ENCODE measurements at places on chromosomes 12 and 14.

DNA sequence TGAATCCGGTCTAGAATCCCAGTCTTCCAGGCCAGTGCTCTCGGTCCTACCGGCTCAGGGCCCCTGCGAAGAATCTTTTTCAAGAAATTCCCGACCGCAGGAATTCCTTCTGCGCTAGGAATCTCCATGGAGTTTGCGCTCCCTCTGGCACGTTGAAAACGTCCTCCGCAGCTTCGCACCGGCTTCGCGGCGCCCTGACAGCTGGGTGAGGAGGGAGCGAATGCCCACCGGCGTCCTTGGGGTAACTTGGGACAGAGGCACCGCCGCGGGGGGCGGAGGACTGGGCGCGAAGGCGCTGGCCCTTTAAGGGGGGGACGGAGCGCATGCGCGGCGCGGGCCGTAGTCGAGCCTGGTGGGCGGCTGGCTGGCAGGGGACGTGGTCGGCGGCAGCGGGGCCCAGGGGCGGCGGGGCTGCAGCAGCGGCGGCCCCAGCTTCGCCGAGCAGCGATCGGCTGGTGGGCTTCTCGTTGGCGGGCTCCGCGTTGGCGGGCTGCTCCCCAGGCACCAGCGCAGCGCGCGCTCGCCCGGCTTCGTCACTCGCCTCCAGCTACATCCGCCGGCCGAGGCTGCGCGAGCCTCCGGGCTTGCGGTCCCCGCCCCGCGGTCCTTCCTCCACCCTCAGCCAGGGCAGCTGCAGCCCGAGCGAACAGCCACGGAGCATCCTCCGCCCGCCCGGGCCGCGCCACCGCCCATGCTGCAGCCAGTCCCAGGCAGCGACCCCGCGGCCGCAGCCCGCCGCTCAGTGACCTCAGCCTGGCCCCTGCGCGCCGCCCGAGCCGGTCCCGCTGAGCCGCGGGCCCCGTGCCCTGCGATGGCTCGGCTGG, at the start of gene VASH1:
TSS of gene VASH1 (plus strand) at position 333 of the 824 bp plus-strand sequence. CDS start 1,354 bp downstream, outside the sequence.
- peak; percentile 33 for DNase-seq

DNA sequence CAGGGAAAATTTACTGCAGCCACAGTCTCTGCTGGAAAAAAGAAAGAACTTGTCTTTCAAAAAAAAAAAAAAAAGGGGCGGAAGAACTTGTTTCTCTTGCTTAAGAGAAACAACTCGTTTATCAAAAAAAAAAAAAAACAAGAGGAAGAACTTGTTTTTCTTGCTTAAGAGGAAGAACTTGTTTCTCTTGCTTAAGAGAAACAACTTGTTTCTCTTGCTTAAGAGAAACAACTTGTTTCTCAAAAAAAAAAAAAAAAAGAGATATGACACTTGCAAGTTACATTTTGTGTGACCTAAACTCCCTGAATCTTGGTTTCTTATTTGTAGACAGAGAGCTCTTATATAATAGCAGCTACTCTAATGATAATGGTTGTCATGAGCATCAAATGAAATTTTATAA, 44.7 kb upstream of the USP15 start:
- DNase-seq, result no peak

DNA sequence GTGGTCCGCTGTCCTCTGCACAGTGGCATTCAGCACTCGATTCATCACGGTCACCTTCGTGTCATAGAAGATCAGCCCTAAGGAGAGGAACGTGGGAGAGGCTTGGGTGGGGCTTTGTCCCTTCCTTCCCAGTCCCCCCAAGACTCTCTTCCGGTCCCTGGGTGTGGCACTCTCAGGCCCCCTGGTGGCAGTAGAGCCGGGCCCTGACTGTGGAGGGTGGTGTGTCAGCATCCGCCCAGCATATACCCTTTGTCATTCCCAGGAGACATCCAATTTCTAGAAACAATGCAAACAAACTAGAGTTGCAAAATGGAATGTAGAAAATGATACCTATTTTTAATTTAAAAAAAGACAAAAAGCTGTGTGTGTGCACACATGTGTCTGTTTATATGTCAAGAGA, 45.0 kb downstream of the TRAFD1 start:
- DNase-seq, result no peak

DNA sequence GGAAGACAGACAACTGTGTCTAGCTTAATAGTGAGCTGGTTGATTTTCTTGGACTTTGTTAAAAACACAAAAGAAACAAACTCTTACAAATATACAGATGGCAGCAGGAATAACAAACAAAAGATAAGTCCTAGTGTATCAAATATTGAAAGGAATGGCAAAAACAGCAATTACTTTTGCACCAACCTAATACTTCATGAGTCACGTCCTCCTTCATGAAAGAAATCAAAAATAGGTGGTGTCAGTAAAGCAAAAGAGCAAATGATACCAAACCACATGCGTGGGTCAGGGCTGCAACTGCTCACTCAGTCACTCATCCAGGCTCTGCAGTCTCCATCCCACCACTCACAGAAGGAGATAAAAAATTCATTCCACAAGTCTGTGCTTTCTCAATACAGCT, 11.8 kb downstream of the ATG14 start:
- DNase-seq, result no peak

DNA sequence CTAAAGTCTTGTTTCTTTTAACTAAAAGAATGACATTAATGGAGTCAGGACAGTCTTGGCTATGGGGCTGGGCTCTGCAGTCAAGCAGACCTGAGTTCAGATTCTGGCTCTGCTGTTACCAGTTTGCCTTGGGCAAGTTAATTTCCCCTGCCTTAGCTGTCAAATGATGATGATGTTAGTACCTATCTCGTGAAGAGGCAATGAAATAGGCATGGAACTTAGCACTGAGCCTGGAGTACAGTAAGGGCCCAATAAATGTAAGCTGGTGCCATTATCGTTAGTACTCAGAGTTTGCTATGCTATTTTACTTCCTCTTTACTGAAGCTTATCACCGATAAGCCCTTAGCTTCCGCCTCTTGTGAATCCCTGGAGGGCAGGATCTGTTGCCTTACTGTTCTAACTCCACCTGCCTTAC, 8.5 kb downstream of the FBXW8 start:
- DNase-seq, result no peak

DNA sequence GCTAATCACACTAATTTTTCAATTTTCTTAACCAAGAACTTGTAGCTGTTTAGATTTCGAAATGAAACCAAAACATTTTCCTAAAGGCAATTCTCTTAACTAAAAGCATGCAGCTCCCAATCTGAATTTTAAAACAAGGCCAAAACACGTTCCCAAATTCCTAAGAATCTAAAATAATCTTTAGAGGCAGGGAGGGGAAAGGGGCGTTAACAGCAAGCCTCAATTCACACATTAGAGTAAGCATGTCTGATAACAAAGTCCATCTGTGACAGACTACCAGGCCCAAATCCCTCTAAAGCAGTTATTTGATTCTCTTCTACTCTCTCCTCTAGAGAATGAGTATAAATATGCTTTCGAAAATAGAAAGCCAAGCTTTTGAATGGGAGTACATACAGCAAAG, 754 bp downstream of the ATG14 start:
- no peak for DNase-seq

GRCh38 chr12:22677781-22678574, 53.0 kb downstream of the ETNK1 start:
- no peak for DNase-seq

DNA sequence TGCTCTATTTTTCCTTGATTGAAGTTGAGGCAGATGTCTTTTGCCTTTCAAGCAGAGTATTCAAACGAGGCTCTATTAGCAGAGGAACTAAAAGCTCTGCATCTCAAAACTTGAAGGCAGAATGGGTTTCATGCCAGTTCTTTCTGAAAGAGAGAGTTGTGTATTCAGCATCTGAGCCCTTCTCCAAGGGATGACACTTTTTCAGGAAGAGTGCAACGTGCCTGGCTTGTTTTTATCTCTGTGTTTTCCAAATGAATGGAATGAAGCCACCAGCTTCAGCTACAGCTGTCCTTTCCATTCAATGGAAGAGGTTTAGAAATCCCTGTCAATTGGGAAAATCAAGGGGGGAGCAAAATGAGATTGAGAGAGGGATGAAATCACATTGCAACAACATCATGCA, 14.6 kb downstream of the BEST3 start:
- DNase-seq, result no peak

- no peak for DNase-seq
Measured at GRCh38 chr14:68824517-68825347, 31.9 kb upstream of the ZFP36L1 start.

- no peak for DNase-seq
Measured at GRCh38 chr14:64508215-64508776, 3.7 kb downstream of the ZBTB1 start.

DNA sequence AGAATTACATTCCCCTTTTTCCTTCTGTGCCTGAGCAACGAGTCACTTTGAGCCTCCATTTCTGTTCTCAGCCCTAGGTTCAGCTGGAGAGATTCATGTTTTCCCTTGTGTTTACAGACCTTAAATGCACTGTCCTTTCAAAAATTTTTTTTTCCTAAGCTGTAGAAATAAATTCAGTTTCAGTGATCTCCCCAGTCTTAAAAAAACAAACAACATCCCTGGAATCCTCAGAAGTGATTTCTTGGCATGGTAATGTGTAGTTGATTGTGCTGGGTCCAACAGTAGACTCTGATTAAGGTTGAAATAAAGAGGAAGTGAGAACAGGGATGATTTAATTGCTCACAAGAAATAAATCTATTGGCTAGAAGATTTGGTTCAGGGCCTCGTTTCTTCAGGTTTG, 89.3 kb downstream of the NTN4 start:
- no peak for DNase-seq

DNA sequence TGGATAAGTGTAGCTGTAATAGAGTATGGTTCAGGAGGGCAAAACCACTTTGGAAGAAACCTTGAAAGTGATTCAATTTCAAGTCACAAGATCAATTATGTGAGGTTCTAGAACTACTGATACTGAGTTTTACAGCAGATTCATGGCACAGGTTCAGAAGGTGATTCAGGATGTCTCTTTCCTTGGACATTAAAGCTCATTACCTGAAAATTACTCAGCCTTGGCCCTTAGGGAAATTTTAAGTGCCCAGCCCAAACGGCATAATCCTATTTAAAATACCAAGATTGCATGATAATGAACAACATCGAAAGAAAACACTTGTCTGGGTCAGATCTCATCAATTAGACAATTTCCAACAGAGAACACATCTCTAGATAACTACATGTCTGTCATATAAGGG, 70.2 kb upstream of the SLC38A2 start:
- no peak for DNase-seq

DNA sequence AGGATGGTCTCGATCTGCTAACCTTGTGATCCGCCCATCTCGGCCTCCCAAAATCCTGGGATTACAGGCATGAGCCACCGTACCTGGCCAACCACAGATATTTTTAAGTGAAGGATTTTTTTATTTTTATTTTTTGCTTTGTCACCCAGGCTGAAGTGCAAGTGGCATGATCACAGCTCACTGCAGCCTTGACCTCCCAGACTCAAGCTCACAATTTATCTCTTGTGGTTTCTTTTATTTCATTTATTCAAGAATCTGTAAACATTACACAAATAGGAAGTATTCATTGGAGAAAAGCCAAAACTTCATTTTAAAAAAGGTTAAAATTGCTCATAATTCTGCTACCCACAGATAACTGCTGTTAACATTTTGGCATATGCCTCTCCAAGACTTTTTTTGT, 13.3 kb downstream of the MOAP1 start:
- no peak for DNase-seq

GRCh38 chr14:26589925-26590324, 7.9 kb downstream of the NOVA1 start:
- DNase-seq, result no peak

- no peak for DNase-seq
Measured at GRCh38 chr12:96014943-96015599, 18.9 kb upstream of the HAL start.

DNA sequence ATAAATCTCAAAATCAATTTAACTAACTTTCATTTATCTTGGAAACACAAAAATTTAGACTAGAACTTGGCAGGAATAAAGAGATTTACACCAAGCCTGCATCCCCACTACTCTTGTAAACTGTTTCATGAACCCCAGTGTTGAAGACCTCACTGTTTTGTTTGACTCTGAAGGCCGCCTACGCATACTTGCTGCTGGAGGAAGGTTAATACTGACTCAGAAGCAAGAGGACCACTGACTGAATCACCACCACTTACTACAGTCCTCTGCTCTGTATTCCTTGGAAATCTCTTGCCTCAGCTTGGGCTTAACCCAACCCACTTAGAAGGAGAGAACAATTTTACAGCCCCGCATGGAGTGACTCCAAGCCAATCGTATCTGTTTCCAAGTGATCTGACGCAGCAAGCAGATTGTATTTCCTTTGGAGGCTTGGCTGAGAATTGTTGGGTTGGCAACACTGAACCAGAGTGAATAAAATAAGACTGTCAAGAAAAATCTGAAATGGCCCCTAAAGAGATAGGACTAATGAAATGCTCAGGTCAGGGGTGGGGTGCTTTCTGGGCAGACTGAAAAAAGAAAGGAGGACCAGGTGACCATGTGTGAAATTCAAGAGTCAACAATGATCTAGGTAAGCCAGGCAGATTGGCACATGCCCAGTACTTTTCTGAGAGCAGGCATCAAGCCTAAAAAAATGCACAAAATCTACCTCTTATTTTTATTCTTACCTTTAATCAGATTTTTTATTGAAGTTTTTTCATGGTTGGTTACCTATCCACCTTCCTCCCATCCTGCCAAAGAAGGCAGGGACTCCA, 248.6 kb downstream of the ZFP36L1 start:
- DNase-seq, result no peak

- DNase-seq, result no peak
Measured at GRCh38 chr12:2963154-2963759, 4.1 kb downstream of the TEAD4 start.

DNA sequence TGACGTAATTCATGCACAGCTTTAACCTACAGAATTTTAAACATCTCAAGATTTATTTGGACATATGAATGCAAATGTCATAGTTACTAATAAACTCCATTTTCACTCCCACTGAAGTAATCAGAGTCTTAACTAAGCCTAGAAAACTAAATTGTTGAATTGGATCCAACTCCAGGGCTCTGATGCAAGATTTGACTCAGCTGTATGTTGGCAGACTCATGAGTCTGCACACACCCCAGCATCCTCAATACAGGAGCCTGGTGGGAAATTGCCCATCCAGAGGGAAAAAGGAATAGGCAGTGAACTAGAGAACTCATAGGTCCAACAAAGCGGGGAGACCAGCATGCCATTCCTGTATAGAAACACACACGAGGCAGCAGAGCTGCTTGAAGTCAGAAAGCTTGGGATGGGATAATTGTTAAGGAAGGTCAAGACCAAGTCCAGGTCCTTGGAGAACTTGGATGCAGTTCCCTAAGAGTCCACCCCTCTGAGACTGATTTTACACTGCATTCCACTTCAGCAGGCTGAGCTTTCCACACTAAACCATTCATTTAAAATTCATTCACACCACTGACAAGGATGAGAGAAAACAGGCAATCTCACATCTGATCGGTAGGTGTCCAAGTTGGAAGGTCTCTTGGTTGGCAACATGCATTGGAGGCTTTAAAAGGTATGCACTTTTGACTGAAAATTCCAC, 14.4 kb downstream of the TMTC1 start:
- DNase-seq, result no peak

- no peak for DNase-seq
Measured at GRCh38 chr12:522692-523378, 63.1 kb downstream of the B4GALNT3 start.

Data from T-helper 22 cell (primary cell).